ENCODE measurements at places on chromosomes 6 and 20. TPM values are rescaled to one million over a fixed set of nuclear protein-coding genes. Genes with fewer than 3 reads are reported as not detected.

ADGB gene
- polyA plus RNA-seq = not detected

CNR1 gene
- not detected for polyA plus RNA-seq

DNA sequence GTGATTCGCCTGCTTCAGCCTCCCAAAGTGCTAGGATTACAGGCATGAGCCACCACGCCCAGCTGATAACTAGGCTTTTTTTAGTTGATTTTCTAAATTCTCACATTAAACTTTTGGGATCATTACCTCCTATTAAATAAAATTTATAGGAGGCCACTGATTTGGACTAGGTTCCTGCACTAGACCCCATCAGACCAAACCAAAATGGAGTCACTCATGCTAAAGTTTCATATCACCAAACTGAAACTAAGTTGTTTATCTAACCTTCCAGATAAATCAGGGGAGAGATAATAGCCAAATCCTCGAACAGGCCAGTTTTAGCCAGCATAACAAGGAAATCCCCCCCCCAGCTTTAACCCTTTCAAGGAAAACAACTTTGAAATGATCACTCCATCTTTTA, 98.4 kb upstream of the SLC22A16 start:
- H3K36me3 ChIP-seq = no peaks in the 10 kb centered on the region
- H3K27me3 ChIP-seq = no peaks in the 10 kb centered on the region
- no peak overlapping the region for H3K4me3 ChIP-seq
- DNase-seq = no peak

C4A gene
- 0.28 TPM for polyA plus RNA-seq

EFCAB8 gene
- not detected for polyA plus RNA-seq

DNA sequence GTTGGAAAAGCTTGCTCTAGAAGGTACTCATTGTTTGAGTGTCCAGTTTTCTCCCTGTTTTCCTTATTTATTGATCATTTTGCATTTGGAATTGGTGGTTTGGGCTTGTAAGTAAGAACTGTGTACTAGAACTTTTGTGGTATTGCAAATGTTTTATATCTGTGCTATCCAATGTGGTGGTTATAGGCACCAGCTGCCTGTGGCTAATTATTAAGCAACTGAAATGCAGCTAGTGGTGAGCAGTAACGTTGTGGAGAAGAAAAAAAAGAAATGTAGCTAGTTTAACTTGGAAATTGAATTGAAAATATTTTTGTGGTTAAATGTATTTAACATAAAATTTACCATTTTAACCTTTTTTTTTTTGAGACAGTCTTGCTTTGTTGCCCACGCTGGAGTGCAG, 50.7 kb upstream of the MAPK13 start:
- H3K27me3 ChIP-seq = no peaks in the 10 kb centered on the region
- peaks cover 83% of the 10 kb centered on the region for H3K36me3 ChIP-seq
- DNase-seq = no peak
- H3K4me3 ChIP-seq = no peak overlapping the region
- H3K27ac ChIP-seq = no peak overlapping the region

DNA sequence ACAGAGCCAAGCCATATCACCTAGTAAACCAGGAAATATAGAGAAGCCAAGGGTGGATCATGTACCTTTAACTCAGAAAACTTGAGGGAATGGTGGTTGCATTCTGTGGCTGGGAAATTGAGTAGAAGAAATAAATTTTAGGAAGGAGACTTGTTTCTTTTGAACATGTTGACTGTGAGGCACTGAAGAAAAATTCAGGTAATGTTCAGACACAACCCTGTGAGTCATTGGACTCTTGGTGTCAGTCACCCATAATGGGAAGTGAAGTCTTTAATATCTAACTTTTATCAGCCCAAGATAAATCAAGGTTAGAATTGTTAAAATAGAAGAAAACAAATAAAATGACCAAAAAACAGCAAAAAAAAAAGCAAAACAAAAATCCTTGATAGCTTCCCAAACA, 98.8 kb upstream of the GRIK2 start:
- H3K4me1 ChIP-seq = no peaks in the 10 kb centered on the region
- DNase-seq = no peak
- no peak overlapping the region for H3K4me3 ChIP-seq
- H3K36me3 ChIP-seq = no peaks in the 10 kb centered on the region

DNA sequence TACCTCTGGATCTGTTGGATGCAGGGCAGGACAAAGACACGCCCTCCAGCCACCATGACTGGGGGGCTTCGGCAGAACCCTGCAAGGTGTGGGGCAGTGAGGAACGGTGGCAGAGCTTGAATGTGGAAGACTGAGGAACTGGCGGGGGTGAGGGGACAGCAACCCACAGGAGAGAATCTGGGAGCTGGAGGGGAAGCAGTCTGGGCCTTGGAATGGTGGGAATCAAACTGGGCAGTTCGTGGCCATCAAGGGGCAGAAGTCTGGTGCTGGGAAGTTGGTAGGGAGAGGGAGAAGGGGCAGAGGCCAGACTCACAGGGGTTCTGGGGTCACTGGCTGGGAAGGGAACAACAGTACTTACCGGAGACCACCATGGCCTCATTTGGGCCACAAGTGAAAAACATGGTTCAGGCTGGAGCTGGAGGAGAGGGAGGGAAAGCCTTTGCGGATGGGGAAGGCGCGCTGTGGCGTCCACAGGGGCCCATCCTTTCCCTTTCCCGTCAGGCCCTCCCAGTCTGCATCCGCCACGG, 635 bp downstream of the FLOT1 start:
- peak overlapping the region; percentile 66 for H3K4me3 ChIP-seq
- no peaks in the 10 kb centered on the region for H3K27me3 ChIP-seq
- H3K36me3 ChIP-seq = no peaks in the 10 kb centered on the region
- peaks cover 51% of the 10 kb centered on the region for H3K4me1 ChIP-seq
- no peak for DNase-seq

Measured in CD4-positive, CD25-positive, alpha-beta regulatory T cell (primary cell).